ENCODE measurements at places on chromosomes 6 and 20.
A peak's percentile ranks its signal among the peaks of the same experiment; 100 is the strongest.

DNA sequence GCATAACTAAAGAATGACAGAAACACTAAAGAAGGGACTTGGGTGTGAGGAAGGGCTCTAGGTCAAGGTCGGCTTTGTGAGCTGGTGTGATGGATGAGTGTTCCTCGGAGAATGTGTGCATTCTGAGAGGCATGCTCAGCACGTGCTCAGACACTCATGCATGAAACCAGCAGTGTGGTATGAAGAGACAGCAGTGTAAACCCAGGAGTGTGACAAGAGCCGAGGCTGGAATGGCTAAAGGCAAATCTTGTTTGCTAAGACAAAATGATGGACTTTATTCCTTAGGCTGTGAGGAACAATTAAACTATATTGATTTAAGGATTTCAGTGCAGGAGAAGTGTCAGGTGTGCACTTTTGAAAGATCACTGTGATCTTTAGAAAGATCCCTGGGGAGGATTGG, 107.4 kb upstream of the MAP7 start:
- no peak for DNase-seq

DNA sequence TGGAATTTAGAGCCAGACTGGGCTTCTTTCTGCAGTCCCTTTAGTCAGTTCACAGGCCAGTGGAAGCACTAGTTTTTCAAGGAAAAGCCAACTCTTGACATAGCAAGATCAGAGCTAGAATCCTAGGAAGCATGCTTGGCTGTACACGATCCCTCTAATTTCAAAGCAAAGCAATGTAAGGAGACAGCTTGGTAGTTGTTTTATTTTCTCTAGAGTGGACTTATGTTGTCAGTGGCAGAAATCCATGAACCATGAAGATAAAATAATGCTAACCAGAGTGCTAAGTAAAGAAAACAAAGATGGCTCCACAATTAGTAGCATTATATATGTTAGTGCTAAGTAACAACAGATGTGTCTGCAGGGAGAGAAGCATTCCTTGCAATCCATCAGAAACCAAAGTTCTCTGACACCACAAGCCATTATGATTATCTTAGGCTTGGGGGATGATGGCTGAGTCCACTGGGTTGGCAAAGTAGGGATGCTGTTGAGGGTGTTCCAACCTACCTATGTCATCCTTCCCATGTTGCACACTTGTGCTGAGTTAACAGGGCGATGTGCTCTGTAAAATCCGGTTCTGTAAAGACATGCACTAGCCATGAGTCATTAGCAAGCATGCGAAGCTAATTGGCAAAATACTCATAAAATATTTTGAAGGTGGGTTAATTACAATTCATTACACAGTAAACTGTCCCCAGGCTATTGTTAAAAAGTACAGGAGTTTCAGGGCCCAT, 115.2 kb downstream of the BMP2 start:
- no peak for DNase-seq

- no peak for DNase-seq
These were observed 32.5 kb downstream of the SYNDIG1 start for GRCh38 chr20:24501764-24502556.

DNA sequence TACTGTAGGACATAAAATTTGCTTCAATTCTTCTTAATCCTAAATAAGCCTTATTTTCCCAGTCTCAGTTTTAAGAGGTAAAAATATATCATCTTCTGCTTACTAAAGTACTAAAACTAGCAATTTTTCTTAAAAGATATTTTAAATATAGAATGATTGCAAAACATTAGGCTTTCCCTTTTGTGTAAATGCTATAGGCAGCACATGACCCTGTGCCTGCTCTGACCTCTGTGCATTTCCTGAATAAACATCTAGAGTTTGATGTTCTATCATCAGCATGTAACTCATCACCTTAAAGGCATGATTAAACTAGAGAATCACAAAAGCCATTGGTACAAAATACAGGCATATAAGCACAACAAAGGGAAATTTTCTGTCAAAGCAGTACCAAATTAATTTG, 422.7 kb downstream of the TFAP2B start:
- no peak for DNase-seq

DNA sequence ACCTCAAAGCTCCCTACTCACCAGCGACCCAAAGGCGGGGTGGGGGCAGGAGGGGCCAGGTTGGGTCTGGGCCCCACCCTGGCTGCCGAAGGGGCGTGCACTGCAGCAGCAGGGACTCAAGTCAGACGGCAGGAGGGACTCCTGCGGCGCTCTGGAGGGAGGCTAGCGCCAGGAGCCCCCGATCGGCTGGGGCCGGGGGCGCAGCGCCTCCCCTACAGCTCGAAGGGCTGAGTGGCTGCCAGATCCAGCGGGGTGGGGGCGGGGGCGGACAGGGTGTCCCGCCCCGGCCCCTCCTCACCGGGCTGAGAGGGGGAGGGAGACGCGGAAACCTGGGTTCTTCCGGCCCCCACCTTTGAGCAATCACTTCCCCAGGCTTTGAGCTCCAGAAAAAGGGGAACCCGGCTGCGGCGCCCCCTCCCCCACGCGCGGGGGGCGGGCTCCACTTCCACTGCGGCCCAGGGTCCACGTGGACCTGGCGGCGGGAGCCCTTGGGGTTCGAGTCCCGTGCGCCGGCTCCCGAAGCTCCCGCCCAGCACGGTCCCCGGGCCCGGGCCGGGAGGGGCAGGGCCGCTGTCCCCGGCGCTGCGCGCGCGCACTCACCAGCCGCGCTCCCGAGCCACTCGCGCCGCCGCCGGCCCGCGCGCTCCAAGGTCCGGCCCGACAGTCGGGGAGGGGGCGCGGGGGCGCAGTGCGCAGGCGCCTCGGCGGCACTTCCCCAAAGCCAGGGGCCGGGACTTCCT, at the start of gene RGS19:
RGS19 (minus strand) TSS at position 246 of the 740 bp plus-strand sequence. CDS start 2,632 bp downstream, outside the sequence.
- peak; percentile 74 for DNase-seq

- peak; percentile 71 for DNase-seq
These were observed at the start of gene RBM38 for GRCh38 chr20:57390604-57391438. Gene RBM38, plus strand, starts transcription at chr20:57391396. Its CDS starts 186 bp downstream, at chr20:57391582.

GRCh38 chr20:48282591-48283228, 497.4 kb upstream of the SULF2 start:
- no peak for DNase-seq

DNA sequence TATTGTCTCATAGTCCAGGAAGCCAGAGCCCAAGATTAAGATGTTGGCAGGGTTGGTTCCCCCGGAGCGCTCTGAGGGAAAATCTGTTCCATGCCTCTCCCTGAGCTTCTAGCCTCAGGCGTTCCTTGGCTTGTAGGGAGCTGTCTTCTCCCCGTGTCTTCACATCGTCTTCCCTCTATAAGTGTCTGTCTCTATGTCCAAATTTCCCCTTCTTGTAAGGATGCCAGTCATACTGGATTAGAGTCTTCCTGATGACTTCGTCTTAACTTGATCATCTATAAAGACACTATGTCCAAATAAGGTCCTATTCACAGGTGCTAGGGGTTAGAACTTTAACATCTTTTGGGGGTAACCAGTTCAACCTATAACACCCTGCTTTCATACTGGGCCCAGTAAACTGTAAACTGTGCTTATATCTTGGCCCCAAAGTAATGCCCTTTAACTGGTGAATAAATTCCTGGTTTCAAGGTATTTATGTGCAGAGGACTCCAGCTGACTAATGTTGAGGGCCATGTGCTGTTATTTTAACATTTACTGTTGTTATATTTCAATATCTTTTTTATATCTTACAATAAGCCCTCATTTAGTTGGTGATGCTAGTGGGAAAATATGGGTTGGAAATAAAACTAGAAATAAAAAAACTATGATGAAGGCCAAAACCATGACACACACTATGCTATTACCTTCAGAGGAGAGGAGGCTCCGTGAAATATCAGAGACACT, 101.7 kb upstream of the IYD start:
- no peak for DNase-seq

- no peak for DNase-seq
These were observed 29.1 kb downstream of the RALY start for GRCh38 chr20:34022839-34023234.

GRCh38 chr6:148947621-148948444, 201.0 kb downstream of the UST start:
- peak; percentile 51 for DNase-seq

DNA sequence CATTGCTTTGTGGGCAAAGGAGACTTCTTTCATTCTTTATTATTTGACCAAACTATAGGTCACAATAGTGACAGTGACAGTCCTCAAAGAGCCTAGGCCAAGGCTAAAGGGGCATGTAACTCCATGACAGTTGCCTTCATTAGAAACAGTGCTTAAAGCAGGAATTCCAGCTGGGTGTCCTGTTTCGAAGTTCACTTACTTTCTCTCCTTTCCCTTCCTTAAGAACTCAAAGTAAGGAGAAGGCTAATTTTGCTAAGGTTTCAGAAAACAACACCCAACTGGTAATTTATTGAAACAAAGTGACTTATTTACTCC, 48.1 kb upstream of the HEY2 start:
- DNase-seq = no peak

GRCh38 chr6:32971581-32972352, 3.4 kb downstream of the BRD2 start:
- DNase-seq = peak; percentile 100

DNA sequence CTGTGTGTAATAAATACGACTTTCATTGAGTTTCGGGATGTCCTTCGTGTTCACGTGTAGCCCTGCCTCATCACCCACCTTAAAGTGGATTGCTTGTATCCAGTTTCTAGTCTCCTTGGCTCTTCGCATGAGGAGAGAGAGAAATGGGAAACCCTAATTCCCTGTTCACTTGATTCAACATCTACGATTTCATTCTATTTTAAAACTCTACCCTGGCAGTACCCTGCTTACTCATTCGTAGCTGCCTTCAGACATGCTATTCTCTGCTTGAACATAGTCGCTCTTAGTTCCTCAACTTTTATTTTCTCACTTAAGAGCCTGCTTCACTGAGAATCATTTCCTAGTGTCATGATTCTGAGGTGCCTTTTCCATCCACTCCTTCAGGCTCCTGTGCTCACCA, 163.6 kb downstream of the EYA4 start:
- no peak for DNase-seq

GRCh38 chr6:161586887-161587286, 313.0 kb upstream of the AGPAT4 start:
- no peak for DNase-seq

- no peak for DNase-seq
These were observed 266.5 kb downstream of the C6orf118 start for GRCh38 chr6:165042912-165043311.

DNA sequence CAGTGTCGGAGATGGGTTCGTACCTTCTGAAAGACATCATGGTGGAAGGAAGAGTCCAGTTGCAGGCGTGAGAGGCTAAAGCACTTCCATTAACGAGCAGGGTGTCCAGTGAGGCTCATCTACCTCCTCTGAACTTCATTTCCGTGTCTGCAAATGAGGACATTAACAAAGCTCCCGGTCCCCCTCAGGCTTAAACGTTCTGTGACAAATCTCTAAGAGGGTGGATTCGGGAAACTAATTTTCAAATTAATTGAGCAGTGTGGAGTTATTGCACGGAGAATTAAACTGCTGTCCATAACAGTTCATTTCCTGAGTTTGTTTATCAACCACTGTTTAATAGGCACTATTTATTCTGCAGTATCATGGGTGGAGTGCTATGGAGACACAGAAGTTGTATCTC, 68.2 kb downstream of the TRMT6 start:
- DNase-seq = no peak

- DNase-seq = no peak
These were observed 73.2 kb upstream of the CNKSR3 start for GRCh38 chr6:154583546-154584188.

DNA sequence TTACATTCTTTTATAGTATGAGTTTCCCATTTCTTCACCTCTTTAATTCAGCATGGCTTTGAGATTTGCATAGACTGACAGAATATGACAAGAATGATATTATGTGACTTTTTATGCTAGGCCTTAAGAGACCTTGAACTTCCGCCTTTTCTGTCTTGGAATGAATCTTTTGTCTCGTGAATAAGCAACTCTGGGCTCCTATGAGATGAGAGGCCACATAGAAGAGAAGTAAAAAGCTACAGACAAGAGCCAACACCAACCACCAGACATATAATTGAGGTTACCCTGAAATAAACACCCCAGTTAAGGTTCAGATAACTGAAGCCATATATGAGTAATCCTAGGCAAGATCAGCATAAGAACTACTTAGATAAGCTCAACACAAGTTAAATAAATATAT, 600.8 kb downstream of the MEI4 start:
- no peak for DNase-seq

DNA sequence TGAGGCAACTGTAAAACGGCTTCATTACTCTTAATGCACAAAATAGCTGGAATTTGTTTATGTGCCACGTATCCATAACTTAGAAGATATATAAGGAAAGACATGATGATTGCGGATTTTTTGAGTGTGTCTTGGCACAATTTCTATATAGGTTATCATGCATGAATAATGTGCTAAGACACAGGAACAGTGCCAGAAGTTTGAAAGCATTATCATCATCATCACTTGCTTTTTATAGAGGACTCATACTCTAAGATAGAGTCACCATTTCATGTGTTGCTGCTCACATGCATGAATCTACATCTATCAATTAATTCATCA, 113.4 kb downstream of the ELOVL4 start:
- no peak for DNase-seq
